ENCODE measurements at places on chromosomes 2 and 18.
A peak's percentile ranks its signal among the peaks of the same experiment; 100 is the strongest.

GRCh38 chr2:127389778-127390435 is 2.1 kb upstream of the MAP3K2 start:
- DNase-seq = no peak

DNA sequence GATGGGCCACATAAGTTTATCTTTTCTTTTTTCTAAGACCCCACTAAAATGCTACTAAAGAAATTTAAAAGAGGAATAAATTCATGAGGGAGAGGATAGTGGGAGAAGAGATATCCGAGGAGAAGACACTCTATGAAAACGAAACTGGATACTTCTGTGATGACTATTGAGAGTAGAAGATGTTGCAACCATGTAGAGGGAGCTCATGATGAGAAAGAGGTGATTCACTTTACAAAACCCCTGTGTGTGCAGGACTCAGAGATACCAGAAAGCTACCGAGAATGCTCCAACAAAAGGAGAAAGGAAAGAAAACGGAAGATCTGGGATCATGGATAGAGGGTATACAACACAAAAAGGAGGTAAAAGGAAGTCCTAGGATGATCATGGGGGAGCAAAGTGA is 34.9 kb downstream of the SLC38A11 start:
- DNase-seq = no peak

DNA sequence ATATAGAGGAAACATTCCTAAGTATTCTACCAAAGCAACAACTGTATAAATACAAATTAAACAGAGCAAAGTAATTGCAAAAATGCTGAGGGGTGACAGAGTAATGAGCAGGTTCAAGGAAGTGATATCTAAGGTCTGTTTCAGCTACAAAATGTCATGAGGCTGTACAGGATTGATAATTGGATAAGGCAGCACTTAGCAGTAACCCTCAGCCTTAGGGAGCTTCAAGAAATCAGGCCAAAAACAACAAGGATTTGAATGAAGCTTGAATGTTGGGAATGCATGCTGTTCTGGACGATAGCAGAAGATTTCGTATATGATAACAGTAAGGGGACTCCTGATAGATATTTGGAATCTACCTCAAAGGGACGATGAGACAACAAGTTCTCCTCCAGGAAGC is 142.0 kb upstream of the MMADHC start:
- DNase-seq = no peak

- DNase-seq = no peak
Observed at GRCh38 chr2:61177727-61178549, 15.9 kb downstream of the C2orf74 start.

DNA sequence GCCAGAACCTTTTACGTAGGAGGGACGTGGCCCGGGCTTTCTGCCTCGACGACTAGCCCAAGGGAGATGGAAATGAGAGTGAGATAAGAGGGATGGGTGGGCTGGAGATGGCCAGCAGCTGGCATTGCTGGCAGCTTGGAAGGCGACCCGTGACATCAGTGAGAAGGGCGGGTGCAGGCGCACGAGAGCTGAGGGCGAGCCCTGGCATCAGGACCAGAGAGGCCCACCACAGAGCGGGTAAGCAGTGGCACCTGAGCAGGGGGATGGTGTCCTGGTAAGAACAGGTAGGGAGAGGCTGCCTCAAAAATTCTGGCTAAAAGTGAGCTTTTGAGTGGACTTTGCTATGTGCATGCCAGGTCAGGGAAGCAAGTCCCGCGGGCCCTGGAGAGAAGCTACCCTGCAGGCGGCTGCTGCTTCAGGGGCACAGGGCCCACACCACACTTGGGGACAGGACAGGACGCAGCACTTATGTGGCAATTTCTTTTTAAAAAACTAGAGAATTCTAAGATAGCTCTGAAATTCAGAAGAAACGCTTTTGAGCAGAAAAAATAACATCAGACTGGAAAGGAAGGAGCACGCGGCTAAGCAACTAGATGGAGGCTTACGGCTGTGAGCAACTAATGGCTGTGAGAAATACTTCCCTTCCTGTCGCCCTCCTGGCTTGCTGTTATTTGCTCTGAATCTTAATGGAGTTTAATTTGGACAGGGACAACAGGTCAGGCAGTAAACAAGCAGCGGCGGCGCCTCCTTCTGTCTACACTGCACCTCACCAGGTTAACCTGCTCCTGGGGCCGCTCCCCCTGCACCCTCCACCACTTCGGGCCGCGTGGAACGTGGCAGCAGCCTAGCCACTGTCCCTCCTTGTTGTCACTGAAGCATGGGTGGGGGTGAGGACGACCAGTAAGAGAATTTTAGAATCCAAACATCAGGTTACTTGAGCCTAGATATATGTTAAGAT is 20.5 kb downstream of the THAP4 start:
- no peak for DNase-seq

- no peak for DNase-seq
Observed at GRCh38 chr2:85390941-85391669, 19.1 kb downstream of the CAPG start.

DNA sequence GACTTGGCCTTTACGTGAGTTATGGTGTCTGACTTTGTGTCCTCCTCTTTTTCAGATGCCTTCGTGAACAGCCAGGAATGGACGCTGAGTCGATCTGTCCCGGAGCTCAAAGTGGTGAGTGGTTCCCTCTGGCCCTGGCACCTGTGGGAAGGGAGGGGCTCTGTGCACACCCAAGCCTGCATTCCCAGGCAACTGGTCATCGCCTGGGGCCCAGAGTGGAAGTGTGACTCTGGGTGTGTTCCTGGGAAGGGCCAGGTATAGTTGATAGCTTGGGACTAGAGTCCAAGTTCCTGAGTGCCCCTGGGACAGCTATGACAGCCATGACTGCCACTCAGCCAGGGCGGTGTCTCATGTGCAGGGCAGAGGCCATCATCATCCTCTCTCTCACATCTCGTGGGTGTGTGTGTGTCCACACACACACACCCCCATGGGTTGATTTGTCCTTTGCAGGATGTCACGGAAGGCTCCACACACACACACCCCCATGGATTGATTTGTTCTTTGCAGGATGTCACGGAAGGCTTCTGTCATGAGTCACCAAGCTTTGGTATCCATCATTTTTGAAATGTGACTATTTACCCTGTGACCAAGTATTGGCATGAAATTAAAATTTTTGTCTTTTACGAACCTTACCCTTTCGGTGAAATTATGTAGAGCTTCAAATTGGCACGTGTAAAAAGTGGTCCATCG is 215.4 kb downstream of the AGAP1 start:
- no peak for DNase-seq

GRCh38 chr2:25190536-25190935 is 22.2 kb upstream of the POMC start:
- DNase-seq = no peak

- DNase-seq = no peak
Observed at GRCh38 chr2:59032499-59032898, 791.4 kb upstream of the FANCL start.

DNA sequence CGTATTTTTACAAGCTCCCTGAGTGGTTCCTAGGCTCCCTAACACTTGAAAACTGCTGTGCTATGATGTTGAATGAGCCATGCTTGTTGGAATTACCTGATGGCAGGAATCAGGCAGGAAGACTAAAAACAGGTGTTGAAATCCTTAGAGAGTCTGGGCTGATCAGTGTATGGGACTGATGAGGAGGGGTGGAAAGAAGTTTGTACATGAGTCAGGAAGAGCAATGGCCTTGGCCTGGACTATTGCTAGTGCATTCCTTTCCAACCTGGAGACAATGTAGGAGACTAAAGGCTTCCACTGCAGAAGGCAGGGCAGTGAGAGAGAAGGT is 25.0 kb upstream of the TMBIM1 start:
- DNase-seq = no peak

DNA sequence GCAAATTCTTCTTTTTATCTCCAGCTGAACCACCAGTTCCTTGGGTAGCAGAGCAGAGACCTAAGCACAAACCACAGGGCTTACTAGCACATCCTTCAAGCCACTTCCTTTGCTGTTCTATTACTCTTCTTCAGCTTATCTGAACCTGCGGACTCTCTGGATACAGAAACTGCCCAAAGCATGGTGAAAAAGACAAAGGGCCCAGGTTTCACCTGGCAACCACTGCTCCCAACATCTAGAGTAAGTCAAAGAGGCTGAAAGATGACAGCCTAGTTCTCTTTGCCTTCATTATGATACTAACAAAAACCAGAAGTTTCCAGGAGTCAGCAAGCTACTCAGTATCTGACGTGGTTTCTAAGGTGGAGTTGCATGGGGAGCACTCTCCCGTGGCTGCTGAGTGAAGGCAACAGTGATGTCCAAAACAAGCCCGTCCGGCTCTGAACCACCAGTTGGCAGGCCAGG is 43.4 kb downstream of the KANSL3 start:
- DNase-seq = no peak

- no peak for DNase-seq
Observed at GRCh38 chr2:149488706-149489440, 98.7 kb downstream of the MMADHC start.

- DNase-seq = no peak
Observed at GRCh38 chr18:13461469-13461868, 242.9 kb downstream of the LDLRAD4 start.

- DNase-seq = no peak
Observed at GRCh38 chr18:61677435-61677970, 215.3 kb downstream of the RNF152 start.

DNA sequence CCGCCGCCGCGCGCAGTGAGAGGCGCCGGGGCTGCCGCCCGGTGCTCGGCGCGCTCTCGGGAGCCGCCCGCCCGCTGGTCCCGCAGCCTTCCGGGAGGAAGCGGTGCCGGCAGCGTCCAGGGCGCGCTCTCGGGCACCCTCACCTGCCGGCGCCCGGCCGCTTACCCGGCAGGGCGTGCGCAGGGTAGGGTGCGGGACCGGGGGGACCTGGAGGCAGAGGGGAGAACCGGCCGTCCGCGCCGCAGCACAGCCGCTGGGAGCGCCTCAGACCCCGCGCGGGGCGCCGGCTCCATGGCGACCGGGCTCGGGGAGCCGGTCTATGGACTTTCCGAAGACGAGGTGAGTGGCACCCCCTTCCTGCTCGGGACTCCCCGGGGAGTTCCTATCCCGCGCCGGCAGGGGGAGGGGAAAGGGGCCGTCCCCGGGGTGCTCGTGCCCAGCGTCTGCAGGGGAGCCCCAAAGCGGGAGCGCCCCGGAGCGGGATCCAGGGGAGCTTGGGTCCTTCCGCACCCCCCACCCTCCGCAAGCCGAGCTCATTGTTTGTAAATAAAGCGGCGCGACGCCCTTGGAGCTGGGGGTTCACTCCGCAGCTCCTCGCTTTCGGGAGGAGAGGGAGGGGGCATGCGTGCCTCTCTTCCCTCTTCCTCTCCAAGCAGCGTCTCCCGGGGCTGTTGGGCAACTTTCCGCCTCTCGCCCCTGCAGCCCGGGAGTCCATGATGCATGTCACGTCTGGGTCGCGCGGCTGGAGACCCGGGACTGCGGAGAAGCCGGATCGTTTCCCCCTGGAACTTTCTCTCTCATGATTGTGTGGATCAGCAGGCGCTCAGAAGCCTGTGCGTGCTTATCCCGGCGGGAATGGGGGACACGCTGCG is 580 bp downstream of the NEDD4L start:
- DNase-seq = peak; percentile 76

GRCh38 chr2:222532315-222532714 is 108.0 kb downstream of the SGPP2 start:
- DNase-seq = no peak

GRCh38 chr18:64416990-64417389 is 268.1 kb upstream of the LINC00305 start:
- no peak for DNase-seq

- no peak for DNase-seq
Observed at GRCh38 chr2:70443726-70444125, 109.9 kb downstream of the TGFA start.

DNA sequence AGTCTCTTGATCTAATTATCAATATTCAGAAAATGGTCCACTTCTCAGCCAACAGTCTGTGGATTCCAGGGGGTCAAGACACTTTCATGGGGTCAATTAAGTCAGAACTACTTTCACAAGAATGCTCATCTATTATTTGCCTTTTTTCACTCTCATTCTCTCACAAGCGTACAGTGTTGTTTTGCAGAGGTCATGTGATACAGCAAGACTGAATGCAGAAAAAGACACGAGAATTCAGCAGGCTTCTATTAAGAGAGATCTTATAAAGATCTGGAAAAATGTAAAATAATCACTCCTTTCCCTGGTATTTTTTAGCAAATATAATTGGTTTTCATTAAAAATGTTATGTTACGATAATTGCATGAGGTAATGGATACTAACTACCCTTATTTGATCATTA is 8.7 kb downstream of the RPRD1A start:
- DNase-seq = no peak

DNA sequence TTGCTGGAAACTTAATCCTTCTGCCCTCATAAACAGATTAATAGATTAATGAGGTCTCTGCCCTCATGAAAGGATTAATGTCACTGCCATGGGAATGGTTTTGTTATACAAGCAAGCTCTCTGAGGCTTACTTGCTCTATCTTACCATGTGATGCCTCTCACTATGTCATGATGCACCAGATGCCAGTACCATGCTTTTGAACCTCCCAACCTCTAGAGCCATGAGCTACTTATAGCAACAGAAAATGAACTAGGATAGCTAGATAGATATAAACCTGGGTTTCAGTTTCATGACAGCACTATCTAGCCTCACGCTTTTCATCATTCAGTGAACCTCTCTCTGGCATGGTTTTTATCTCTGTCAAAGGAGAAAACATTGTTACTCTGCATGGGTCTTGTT is 371.6 kb upstream of the LRP1B start:
- DNase-seq = no peak

DNA sequence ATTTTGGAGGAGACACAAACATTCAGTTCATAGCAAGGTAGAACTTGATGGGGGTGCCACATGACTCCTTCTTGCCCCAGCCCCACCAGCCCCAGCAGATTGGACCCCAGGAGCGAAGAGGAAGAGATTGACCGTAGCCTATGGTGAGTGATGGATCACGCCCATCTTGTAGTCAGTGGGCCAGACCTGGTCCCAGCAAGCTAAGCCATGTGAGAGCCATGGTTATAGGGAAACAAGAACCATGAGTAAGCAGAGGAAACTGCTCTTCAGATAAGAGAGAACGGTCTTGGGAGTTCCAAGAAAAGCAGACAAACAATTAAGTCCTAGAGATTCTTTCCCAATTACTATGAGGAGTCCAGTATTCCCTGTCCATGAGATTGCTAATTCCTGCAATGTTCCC is 4.6 kb upstream of the TCF4 start:
- no peak for DNase-seq

DNA sequence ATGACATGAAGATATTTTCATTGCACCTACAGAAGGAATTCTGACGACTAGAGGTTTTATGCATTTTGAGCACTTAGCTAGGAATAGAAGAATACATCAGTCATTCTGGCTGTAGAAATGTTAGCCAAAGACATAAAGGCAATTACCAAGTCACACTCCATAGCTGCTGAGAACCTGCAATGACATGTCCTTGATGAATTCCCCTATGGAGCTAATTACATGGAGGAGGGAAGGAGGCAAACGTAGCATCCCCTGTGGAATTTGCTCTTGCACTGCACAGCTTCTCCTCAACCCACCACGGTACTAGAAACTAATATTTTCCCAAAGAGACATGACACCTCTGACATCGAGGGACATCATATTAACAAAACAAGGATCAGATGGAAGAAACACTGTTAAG is 174.0 kb upstream of the SESTD1 start:
- DNase-seq = no peak

DNA sequence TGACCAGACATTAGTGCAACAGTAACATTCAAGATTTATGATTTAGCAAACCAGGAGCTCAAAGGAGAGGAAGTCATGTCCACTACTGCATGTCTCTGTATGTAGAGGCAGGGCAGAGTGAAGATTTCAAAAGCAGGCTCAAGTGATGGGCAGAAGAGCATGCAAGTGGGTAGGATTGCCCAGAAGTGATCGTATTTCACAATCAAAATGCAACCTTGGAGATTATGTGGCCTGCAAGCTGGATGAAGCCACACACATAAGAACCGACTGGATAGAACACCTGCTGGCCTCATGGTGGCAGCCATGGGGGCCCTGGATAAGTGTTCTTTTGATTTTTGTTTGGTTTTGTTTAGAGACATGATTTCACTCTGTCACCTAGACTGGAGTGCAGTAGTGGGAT is 286.8 kb upstream of the RAB12 start:
- DNase-seq = no peak

Data from type B pancreatic cell (in vitro differentiated cells).